Keratinocyte (primary cell): ENCODE measurements at places on chromosomes 1 and 21. TPM values are rescaled to one million over a fixed set of nuclear protein-coding genes. Genes with fewer than 3 reads are reported as not detected.

Gene FRRS1
- 8.6 to 13.0 TPM (median 11.2 TPM) in 3 replicates for polyA plus RNA-seq

Gene MPL
- 0.07 TPM in 1 of 3 replicates, not detected in the others for polyA plus RNA-seq

Gene F5
- polyA plus RNA-seq, result 0.01 TPM in 1 of 3 replicates, not detected in the others

DNA sequence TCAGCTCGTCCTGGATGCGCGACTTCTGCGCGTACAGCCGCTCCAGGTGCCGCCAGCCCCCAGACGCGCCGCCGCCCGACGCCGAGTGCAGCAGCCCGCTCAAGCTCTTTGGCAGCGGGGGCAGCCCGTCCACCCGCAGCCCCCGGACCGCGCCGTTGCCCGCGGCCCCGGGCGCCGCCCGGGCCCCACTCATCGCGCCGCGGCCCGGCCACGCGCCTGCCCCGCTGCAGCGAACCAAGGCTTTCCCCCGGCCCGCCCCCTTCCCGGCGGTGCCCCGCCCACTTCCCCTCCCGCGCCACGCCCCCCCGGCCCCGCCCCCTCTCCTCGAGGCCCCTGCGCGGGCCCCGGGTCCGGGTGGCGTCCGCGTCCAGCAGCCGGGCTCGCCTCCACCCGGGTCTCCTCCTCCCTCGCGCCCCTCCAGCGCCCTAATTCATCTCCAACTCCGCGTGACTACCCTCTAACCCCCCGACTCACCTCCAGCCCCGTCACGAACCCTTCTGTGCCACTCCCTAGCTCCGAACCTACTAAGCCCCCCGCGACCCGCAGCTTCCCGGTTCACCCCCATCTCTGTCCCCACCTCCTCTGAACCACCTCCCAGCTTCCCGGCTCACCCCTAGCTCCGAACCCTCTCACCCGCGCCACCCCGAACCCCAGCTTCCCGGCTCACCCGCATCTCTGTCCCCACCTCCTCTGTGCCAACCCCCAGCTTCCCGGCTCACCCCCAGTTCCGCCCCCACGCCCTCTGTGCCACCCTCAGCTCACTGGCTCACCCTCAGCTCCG is at the start of gene FAM89A:
Gene FAM89A (minus strand): TSS at position 236 of the 781 bp plus-strand sequence. CDS start 43 bp downstream, at position 193.
- H3K36me3 ChIP-seq, result no peaks in the 10 kb centered on the region
- no peak for DNase-seq
- H3K4me3 ChIP-seq, result peak within 1 kb of the TSS; percentile 89
- H3K4me1 ChIP-seq, result peaks cover 19% of the 10 kb centered on the region
- H3K27ac ChIP-seq, result peak within 1 kb of the TSS; percentile 33
- H3K27me3 ChIP-seq, result no peaks in the 10 kb centered on the region

- DNase-seq, result no peak
- H3K4me1 ChIP-seq, result peaks cover 65% of the 10 kb centered on the region
- H3K27me3 ChIP-seq, result no peaks in the 10 kb centered on the region
- no peak overlapping the region for H3K4me3 ChIP-seq
- H3K27ac ChIP-seq, result peak overlapping the region; percentile 82
Measured at GRCh38 chr1:39141925-39142324, 62.6 kb upstream of the MACF1 start.

GRCh38 chr1:54542120-54542961 is 5.7 kb upstream of the ACOT11 start:
- no peaks in the 10 kb centered on the region for H3K36me3 ChIP-seq
- H3K4me3 ChIP-seq, result peak overlapping the region; percentile 67
- peak; percentile 91 for DNase-seq
- H3K27me3 ChIP-seq, result no peaks in the 10 kb centered on the region

GRCh38 chr21:44499211-44499560 is 40.8 kb downstream of the KRTAP10-1 start:
- no peak for DNase-seq
- H3K4me1 ChIP-seq, result no peaks in the 10 kb centered on the region
- no peaks in the 10 kb centered on the region for H3K36me3 ChIP-seq

- H3K36me3 ChIP-seq, result no peaks in the 10 kb centered on the region
- DNase-seq, result no peak
- peak overlapping the region; percentile 89 for H3K4me3 ChIP-seq
Measured at GRCh38 chr21:38258521-38259485, 2.0 kb downstream of the KCNJ15 start.

- peaks cover 20% of the 10 kb centered on the region for H3K4me1 ChIP-seq
- peak overlapping the region; percentile 80 for H3K4me3 ChIP-seq
- no peak for DNase-seq
- H3K36me3 ChIP-seq, result no peaks in the 10 kb centered on the region
Measured at GRCh38 chr21:45074818-45075595, 627 bp downstream of the ADARB1 start.

GRCh38 chr1:45551684-45552083 is 1.1 kb downstream of the AKR1A1 start:
- H3K4me3 ChIP-seq, result peak overlapping the region; percentile 77
- H3K4me1 ChIP-seq, result peaks cover 18% of the 10 kb centered on the region
- no peak for DNase-seq
- H3K36me3 ChIP-seq, result peaks cover 4% of the 10 kb centered on the region

DNA sequence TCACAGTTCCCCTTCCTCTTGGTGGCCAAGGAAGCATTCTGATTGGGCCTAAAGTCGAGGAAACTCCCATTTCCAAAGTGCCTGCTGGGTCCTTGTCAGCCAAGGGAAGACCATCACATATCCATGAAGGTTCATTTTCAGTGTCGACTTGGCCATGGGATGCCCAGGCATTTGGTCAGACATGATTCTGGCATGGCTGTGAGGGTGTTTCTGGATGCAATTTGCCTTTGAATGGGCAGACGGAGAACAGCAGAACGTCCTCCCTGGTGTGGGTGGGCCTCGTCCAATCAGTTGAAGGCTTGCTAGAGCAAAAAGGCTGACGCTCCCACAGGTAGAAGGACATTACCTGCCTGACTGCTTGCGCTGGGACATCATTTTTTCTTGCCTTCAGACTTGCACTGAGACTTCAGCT is 48.3 kb upstream of the LBR start:
- H3K27me3 ChIP-seq, result no peaks in the 10 kb centered on the region
- no peaks in the 10 kb centered on the region for H3K36me3 ChIP-seq
- DNase-seq, result no peak
- peaks cover 7% of the 10 kb centered on the region for H3K4me1 ChIP-seq
- H3K4me3 ChIP-seq, result no peak overlapping the region
